ENCODE measurements at places on chromosomes 7 and 10.

GRCh38 chr10:16105082-16105481 is 244.8 kb upstream of the MINDY3 start:
- DNase-seq = no peak

- DNase-seq = no peak
These were observed 23.4 kb downstream of the CFAP43 start for GRCh38 chr10:104208730-104209129.

GRCh38 chr7:106285051-106285854 is 470 bp upstream of the NAMPT start:
- peak; percentile 96 for DNase-seq

DNA sequence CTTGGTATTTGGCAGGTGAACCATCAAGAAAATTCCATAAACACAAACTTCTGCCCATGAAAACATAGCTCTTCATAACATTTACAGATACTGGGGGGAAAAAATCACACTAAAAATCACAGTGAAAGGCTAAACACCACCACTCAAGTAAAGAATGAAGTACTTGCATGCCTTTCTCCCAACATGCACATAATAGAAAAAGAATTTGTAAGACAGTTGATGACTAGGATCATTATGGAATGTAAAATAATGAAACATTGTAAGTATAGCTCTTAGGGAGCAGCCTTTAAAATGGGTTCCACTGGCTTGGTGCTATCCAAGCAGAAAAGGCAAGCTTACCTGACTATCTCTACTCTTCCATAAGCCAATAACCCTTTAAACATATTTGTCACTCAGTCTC is 299.9 kb upstream of the LRRN3 start:
- DNase-seq = peak; percentile 55

- no peak for DNase-seq
These were observed 9.4 kb upstream of the DUSP5 start for GRCh38 chr10:110488332-110488681.

- peak; percentile 44 for DNase-seq
These were observed 166.0 kb upstream of the SP4 start for GRCh38 chr7:21261627-21262594.

- DNase-seq = peak; percentile 30
These were observed 134.7 kb downstream of the KIAA1217 start for GRCh38 chr10:24343686-24344085.

DNA sequence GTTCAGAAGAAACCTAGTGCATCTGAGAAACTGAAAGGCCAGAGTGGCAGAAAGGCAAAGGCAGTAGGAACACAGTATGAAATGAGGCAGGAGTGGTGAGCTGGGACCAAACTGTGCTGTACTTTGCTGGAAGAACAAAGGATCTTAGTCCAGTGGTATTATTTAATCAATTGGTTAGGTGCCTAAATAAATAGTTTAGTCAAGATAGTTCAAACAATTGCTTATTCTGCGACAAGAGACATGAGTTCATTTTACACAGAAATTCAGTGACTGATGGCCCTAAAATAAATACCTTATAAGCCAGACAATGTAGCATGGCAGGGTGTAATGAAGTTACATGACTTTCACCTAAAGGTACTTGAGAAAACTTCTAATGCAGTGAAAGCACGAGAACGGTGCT is 181.8 kb upstream of the LRRN3 start:
- no peak for DNase-seq

- DNase-seq = no peak
These were observed 118.8 kb upstream of the UNC5B start for GRCh38 chr10:71093531-71093930.

DNA sequence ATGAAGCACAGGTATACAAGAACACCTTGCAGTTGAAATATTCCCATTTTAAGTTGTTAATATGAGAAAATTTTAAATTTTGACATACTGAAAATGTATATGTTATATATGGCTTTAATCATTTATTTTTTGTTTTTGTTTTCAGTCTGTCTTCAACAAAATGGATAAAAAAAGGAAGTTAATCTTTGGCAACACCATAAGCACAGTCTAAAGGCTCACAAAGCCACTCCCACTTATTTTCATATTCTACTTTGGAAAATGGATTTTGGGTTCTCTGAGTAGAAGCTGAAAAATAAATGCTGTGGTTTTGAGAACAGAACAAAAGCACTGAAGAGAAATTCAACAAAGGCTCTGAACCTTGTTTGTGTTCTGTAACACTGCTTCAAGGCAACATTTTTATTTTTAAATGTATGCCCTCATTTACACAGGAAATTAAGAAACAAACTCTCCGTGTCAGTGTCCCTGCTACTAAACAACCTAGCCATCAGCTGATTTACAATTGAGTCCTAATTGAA is 81.3 kb upstream of the LRRN3 start:
- DNase-seq = no peak

- no peak for DNase-seq
These were observed 344.2 kb upstream of the MGMT start for GRCh38 chr10:129122846-129123245.

GRCh38 chr10:113095419-113096127 is 145.5 kb downstream of the TCF7L2 start:
- no peak for DNase-seq

DNA sequence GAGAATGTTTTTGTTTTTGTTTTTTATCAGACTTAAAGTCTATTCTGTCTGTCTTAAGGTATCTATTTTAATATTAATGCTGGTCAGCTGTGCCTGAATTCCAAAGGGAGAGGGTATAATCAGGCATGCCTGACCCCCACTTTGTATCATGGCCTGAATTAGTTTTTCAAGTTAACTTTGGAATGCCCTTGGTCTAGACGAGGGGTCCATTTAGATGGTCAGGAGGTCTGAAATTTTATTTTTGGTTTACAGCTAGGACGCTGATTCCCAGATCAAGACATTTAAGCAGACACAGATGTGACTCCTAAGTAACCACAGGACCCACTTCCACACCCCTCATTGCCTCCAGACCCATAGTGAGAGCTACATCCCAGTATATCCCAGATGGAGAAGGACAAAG is 189.5 kb downstream of the ARHGAP12 start:
- no peak for DNase-seq

DNA sequence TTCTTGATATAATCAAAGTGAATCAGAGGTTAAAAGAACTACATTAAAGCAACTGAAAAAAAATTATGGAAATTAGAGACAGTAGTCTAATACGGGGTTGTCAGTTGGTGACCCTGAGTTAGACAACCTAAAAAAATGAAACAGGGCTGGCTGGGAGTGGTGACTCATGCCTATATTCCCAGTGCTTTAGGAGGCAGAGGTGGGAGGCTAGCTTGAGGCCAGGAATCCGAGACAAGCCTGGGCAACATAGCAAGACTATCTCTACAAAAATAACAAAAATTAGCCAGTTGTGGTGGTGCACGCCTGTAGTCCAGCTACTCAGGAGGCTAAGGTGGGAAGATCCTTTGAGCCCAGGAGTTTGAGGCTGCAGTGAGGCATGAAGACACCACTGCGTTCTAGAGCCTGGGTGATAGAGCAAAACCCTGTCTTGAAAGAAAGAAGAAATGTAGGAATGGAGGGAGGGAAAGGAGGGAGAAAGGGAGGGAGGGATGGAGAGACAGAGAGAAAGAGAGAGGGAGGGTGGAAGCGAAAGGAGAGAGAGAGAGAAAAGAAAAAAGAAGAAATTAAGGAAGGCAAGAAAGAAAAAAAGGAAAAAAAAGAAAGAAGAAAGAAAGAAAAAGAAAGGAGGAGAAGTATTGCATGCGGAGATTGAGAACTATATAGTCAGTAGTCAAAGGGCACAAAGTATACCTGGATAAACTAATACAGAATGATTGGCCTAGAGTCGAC is 166.1 kb downstream of the TPST1 start:
- DNase-seq = no peak

All from EH (cell line).